K562 (cell line): ENCODE measurements at places on chromosomes 2 and 18.

DNA sequence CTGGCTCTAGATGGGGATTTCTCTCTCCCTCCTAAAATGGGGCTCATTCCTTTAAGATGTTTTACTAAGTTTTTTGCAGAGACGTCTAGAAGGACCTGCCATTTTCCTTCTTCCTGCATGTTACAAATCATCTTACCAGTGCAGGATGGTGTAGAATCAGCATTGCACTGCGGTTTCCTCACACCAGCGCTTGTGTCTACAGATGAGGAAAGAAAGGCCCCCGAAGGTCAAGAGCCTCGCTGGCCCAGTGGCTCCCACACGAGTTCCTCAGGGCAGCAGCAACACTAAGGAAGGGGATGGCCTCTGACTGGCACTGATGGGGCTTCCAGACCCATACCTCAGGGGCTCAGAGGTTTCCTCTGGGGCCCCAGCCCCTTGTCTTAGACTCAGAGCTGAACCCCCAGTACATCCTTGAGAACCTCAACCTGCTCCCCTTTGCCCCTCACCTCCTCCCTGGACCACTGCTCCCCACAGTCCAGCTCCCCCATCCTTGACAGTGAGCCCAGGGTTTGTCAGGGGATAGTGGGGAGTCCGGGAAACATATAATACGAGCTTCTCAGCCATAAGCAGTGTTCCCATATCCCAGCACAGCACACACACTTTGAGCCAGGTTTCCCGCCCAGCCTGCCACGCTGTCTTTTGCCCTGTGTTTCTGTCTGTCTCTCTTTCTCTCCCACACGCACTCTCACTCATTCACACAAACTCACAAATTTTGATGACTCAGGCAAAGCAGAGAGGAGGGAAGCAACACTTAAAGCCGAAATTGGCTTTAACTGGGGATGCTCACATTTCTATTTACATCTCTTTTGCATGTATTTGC, 29.4 kb downstream of the ZFP36L2 start:
- no peak for DNase-seq

DNA sequence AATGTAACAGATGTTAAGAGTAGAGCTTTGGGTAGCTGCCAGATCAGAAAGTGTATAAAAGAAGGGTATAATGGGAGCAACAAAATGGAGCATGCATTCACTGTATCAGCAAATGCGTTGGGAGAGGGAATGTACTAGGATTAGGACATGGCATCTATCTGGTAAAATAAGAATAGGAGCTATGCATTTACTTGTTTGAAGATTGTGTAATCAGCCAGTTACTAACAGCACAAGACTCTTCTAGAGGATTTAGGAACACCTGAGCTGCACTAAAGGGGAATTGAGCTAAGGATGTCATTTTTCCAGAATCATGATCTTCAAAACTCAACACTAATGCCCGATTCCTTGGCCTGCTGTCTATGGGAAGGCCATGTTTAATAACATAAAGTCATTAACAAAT, 394.2 kb upstream of the TNP1 start:
- no peak for DNase-seq

- no peak for DNase-seq
These were observed 29.9 kb downstream of the MTERF4 start for GRCh38 chr2:241072151-241072550.

GRCh38 chr2:72036595-72036994, 111.1 kb downstream of the CYP26B1 start:
- DNase-seq = no peak

DNA sequence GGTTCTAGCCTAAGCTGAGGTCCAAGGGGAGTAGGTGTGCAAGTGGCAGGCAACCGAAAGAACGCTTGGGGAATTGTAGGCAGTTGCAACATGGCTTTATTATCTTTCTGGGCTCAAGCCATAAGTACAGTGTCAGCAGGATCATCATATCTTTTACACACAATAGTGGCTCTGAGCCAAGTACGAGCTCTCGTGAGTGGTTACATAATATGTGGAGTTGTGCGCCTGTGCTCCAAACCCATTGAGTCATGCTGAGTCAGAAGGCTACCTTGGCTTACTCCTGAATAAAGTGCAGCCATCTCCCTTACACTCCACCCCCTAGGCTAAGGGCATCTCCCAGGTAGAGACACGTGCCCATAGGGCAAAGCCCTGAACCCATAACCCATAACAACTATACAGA, 233.9 kb downstream of the SATB2 start:
- no peak for DNase-seq

GRCh38 chr18:14912967-14913366, 165.0 kb downstream of the ANKRD30B start:
- no peak for DNase-seq

- DNase-seq = no peak
These were observed 56.0 kb downstream of the AGAP1 start for GRCh38 chr2:235549735-235550377.

- no peak for DNase-seq
These were observed 179.3 kb upstream of the LHCGR start for GRCh38 chr2:48934807-48935206.

- DNase-seq = no peak
These were observed 465.6 kb downstream of the MTX2 start for GRCh38 chr2:176734868-176735267.

- no peak for DNase-seq
These were observed 34.8 kb downstream of the METTL4 start for GRCh38 chr18:2536493-2536892.

DNA sequence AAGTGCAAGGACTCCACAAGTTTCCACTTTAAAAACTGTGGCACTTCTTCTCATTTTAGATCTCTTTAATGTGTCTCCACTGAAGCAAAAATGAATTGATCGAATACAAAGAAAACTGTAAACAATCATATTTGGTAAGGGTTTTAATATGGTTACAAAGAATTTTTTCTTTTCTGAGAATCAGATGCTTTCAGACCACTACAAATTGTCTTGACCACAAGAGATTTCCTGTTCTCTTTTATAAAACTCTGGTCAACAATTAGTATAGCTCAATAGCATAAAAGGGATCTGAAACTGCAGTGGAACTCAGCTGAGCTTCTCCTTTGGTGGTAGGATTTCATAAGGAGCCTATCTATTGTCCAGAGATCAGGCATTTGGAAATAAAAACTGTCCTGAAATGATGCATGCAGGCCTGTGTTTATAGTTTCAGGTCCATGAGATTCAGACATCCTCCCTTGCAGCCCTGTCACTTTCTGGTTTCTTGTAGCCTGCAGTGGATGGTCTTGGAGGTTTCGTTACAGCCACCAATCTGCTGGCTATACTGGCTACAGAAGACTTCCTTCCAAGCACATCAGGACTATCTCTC, 120.0 kb downstream of the DOCK10 start:
- no peak for DNase-seq

DNA sequence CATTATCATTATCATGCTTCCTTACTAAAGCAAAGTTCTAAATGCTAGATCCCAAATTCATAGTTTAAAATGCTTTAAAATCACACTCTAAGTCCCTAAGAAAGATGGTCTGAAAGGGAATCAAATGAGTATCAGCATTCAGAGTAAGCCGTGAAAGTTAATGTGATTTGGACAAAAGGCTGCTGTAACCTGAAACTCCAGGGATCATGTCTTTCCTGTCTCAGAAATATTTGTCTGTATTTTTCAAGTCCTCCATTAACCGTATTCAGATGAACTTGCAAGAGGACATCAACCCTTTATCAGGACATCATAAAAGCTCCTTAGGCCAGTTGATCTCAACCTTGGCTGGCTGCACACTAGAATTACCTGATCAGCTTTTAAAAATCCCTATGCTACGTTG, 324.3 kb upstream of the PKDCC start:
- no peak for DNase-seq

- DNase-seq = no peak
These were observed 169.8 kb upstream of the PKDCC start for GRCh38 chr2:41878056-41878455.

GRCh38 chr18:32770054-32770665, 2.7 kb downstream of the KLHL14 start:
- no peak for DNase-seq

DNA sequence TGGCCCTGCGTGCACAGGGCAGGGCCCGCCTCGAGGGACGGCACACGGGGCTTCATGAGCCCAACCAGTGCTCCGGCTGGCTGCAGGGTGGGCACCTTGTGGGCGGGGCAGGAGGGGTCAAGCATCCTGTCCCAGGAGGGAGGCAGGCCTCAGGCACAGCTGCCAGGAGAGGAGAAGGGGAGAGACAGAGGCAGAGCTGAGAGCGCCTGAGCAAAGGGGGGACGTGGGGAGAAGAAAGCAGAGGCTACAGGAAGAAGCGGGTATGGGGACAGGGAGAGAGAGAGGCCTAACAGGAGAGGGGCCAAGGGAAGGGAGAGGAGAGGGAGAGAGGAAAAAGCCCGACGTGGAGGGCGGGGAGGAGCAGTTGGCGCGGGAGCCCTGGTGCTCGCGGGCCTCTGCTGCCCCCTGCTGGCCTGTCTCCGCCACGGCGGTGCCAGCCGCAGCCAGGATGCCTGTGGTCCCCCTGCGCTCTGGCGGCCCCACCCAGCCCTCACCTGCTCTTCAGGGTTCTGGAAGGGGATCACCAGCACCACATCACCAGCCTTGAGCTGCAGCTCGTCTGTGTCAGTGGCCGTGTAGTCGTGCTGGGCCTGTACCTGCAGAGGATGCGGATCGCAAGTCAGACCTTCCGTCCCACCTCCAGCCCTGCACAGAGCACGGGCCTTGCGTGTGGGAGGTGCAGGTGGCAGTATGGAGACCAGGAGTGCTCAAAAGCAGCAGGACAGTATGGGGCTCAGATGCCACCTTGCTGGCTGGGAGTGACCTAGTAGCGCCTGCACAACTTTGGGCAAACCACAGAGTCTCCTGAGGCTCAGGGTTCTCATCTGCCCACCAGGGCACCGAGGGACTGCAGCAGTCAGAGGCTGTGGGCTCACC, 56.8 kb downstream of the BIN1 start:
- peak; percentile 88 for DNase-seq

GRCh38 chr2:233371641-233372040, 17.3 kb downstream of the DGKD start:
- no peak for DNase-seq

DNA sequence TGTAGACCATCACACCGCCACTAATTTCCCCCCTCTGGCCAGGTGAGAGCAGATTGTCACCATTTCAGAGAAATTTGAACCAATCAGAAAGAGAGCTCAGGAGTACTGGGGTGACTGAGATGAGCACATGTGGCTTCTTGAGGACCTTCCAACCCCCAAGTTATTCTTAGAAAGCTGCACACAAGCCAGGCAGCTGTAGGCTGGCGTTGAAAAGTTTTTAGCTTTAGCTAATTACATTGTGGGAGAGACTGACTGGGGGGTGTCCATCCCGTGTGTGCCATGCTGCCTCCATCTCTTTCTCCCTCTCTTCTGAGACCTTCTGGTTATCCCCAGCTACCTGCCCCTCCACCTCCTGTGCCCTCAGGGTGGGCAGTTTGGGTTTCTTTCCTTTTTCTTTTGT, 154.0 kb downstream of the AGAP1 start:
- no peak for DNase-seq

GRCh38 chr2:215493376-215493775, 57.5 kb upstream of the FN1 start:
- no peak for DNase-seq

DNA sequence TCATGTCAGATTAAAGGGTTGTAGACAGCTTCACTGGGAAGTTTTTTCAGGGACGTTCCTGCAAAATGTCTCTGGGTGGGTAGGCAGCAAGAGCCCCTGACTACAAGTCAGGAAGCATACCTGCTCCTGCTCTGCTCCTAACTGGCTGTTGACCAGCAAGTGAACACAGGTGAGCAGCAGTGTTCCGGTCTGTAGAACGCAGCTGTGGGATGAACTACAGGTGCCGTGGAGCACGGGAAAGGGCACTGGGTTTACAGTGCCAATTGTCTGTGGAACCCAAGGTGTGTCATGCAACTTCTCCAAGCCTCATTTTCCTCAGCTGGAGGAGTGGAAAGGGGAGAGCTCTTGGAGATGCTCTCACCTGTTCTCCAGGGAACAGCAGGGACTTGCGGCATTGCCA, 6.6 kb downstream of the ASB18 start:
- DNase-seq = no peak

- DNase-seq = no peak
These were observed 9.9 kb downstream of the FHL2 start for GRCh38 chr2:105388971-105389381.

GRCh38 chr2:45722477-45722876, 71.0 kb downstream of the PRKCE start:
- DNase-seq = no peak

DNA sequence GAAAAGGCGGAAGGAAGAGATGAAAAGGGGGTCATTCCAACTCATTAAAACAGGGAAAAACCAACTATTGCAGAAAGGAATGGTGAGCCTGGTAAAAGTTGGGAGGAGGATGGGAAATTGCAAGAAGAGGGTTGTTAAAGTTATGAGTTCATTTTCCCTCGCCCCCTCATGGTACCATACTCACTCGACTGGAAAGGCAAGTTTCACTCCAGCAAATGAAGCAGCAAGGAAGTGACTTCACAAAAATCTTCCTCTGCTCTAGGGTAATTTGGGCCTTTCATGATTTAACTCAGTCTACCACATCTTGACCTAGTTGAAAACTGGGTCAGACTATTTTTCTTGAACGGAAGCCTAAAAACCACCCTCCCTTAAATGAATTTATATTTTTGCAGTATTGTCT, 22.8 kb upstream of the DAW1 start:
- no peak for DNase-seq

DNA sequence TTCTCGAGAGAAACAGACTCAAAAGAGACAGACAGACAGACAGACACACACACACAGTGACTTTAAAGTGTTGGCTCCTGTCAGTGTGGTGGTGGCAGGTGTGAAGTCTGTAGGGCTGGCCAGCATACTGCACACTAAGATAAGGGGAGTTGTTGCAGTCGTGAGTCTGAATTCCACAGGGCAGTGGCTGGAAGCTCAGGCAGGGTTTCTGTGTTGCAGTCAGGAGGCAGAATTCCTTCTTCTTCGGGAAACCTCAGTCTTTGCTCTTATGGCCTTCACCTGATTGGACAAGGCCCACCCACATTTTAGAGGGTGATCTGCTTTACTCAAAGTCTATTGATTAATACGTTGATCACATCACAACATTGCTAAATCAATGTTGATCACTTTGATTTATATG, 478.4 kb upstream of the HS6ST1 start:
- no peak for DNase-seq

DNA sequence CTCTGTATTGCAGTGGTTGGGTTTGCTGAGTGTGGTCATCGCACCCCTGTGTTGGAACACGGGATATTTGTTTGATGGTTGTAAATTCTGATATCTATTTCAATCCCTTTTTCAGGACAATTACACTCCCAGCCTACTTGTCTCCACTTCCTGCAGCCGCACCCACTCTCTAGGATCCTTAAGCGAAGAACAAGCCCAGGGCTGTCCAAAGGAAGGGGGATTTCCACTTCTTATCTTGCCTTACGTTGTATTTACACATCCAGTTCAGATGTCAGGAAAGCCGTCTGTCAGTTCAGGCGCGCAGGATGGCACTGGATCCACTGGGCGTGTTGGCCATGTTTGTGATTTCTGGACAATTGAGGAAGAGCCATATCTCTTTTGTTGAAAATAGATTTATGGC, 834.5 kb upstream of the SALL3 start:
- no peak for DNase-seq

DNA sequence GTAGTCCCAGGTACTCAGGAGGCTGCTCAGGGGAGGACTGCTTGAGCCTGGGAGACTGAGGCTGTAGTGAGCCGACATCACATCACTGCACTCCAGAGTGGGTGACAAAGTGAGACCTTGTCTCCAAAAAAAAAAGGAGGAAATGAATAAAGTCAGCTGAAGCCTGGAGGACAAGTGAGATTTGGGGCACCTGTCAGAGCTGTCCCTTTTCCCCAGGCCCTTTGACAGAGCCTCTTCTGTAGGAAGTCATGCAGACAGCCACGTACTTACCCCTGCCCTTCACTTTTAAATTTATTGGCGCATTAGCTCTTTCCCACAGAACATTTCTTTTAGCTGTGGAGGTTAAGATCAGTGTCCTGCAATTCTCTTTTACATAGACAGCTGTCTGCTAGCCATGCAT, 151.0 kb upstream of the DNMT3A start:
- DNase-seq = no peak
